ENCODE measurements at places on chromosomes 12 and 14. TPM values are rescaled to one million over a fixed set of nuclear protein-coding genes. Genes with fewer than 3 reads are reported as not detected.
A peak's percentile ranks its signal among the peaks of the same experiment; 100 is the strongest.

GRCh38 chr14:67319142-67319541, 40.5 kb downstream of the ATP6V1D start:
- DNase-seq: no peak

DNA sequence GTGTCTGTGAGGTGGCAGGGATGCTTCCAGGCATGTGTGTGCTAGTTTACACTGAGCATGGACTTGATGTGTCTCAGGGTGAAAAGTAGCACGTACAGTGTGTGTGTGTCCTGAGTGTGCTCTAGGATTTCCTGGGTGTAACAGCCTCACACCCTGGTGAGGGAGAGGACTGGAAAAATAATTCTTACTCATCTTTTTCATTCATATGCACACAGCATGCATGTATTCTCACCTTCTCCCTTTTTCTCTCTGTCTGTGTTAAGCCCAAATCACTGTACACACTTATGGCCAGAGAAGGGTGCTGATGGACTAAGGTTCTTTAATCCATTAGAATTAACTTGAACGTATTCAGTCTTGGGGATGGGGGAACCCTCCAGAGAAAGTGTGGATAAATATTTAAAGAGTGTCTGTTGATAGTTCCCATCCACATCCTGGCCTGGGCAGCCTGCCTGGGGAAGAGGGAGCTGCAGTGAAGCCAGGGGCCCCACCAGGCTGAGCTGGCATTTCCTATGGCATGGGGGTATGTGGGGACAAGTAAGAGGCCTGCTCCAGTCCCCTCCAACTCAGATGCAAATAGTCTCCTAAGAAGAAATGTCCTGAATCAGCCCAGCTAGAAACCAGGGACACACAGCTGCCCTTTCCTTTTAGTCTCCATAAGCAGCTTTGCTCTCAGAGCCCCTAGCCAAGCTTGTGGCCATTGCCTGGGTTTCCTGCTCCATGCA, 1.1 kb upstream of the HOXC8 start:
- DNase-seq: peak; percentile 21

DNA sequence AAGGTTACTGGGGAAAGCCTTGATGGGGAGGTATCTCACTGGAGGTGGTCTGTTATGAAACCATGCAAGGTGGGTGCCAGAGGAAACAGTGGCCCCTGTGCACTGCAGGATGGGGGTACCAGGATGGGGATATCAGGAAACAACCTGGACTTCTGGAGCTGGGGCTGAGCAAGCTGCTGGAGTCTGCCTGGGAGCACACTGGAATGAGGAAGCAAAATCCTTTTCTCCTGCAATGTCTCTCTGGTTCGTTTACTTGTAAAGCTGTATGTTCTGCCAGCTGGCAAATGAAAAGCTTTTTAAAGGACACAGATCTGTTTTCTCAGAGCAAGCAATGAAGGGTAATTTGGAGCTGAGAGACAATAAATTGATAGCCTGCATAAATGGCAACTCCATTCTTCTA, 23.2 kb upstream of the SERPINA1 start:
- DNase-seq: no peak

GRCh38 chr14:43105305-43105704, 1401.8 kb downstream of the FSCB start:
- no peak for DNase-seq

DNA sequence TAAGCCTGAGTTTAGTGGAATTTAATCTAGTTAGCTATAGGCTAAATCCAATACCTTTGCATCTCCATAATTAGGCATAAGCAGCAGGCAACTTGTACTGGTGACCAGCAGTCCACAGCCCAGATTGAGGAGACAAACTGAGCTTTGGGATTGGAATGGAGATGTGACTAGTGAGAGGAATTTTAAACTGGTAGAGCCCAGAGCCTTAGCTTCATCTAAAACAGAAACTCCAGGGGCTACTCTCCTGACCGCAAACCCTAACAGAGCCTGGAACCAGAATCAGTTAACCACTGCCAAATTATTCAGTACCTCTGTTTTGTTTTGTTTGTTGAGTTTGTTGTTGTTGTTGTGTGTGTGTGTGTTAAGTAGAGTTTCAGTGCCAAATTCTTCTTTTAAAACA, 53.2 kb downstream of the TSPAN19 start:
- no peak for DNase-seq

DNA sequence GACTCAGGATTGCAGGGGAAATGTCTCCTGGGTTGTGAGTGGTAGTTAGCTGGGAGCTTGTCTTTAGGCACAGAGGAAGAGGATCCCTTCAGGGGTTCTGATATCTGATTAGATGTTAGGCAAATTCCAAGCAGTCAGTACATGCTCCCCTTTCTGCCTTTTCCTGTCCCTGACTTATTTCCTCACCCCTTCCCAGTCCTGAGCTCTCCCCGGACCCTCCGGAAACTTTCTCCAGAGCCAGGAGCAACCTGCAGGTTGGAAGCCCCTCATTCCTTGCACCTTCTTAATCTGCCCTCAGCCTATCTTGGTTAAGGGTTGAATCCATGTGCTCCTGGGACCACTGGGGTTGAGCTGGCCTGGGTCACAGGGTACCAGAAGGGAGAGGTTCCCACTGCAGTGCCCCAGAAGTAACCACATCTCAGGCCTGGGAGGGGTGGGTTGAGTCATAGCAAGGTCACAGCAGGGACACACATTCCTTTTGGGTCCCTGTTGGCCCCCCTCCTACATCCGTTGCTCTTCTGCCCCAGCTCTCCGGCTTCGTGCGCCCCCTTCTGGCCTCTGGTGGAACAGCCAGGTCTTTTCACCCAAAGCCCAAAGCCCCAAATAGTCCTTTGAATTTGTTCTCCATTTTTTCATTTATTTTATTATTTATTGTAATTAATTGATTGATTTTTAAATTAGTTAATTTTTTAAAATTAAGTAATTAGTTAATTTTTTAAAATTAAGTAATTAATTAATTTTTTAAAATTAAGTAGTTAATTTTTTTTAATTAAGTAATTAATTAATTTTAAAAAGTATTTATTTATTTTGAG, 1.8 kb downstream of the IGFBP6 start:
- DNase-seq: peak; percentile 94

GRCh38 chr12:20701106-20701505, 6.0 kb downstream of the SLCO1C1 start:
- DNase-seq: no peak

GRCh38 chr12:10873378-10873777, 10.7 kb downstream of the PRH1 start:
- DNase-seq: no peak

- peak; percentile 100 for DNase-seq
Measured at GRCh38 chr12:47705566-47706425, at the start of gene RPAP3. TSS of gene RPAP3 (minus strand) at chr12:47706030. CDS start at chr12:47702840, 3,190 bp downstream.

DNA sequence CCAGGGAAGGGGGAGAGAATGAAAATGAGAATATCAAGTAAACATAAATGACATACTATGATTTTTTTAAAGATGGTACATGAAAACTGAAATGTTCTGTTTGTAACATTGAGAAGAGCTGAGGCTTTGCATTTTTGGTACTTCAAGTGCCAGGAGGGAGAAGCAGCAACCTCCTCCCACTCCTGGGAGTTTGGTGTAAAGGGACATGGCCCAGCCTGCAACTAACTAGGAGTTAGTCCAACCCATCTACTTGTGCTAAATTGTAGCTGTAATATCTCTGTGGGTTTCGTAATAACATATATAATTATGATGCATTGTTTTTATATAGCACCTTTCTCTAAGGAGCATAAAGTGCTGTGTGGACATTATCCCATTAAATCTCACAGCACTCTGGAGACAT, 517.5 kb downstream of the NELL2 start:
- no peak for DNase-seq

- peak; percentile 55 for DNase-seq
Measured at GRCh38 chr12:118061873-118062843, 1.2 kb upstream of the WSB2 start.

DNA sequence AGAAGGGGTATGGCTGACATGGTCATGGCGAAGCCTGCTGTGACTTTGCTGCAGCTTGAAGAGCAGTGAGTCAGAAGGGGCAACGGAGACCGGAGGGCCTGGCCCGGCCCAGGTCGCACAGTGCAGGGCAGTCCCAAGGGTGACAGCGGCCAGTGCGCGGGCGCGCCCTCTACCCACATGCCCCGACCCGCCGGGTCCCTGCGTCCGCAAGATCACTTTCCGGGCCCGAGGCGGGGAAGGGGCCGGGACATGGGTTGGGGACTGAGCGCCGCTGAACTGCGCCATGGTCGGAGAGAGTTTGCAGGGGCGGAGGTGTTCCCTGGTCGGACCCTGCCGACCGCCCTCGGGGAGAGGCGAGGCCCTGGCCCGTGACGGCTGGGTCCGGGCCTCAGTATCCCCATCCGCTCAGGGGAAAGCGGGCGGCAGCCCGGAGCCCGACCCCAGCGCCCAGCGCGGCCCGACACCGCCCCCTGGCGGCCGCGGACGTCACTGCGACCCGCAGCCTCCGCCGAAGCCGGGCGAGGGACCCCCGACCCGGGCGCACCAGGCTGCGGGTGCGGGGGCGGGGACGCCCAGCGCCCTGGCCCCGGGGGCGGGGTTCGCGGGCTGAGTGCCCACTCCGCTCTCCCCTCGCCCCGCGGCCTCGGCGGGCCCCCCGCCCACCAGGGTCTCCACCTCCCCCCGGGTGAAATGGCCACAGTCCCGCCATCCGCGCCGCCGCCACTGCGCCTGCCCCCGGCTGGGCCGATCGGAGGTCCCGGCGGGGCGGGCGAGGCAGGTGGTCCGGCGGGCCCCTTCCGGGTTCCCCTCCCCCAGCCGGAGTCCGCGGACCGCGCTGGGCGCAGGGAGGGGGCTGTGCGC, 7.2 kb upstream of the ANKRD9 start:
- DNase-seq: peak; percentile 71

DNA sequence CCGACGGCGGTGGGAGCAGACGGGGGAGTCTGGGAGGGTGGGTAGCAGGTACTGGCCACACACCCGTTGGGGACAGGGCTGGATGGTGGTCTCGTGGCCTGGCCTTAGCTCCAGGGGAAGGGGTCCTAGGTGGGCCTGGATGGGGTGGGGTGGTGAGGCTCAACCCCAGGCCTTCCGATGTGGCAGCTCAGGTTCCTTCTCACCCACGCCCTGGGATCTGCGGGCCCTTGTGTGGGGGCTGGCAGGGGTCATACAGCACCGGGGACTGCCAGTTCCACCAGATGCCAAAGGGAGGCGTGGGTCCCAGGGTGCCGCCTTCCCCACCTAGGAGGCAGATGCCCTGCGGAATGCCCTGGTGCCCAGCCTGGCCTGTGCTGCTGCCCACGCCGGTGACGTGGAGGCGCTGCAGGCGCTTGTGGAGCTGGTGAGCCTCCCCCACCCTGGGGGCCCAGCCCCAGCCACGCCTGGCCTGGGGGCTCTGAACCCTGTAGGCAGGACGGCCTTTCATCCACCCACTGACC, 21.0 kb downstream of the ASPG start:
- DNase-seq: peak; percentile 39

GRCh38 chr14:89550821-89551220, 133.8 kb upstream of the FOXN3 start:
- DNase-seq: no peak

The LALBA gene
- not detected for total RNA-seq

The CCDC38 gene
- not detected for total RNA-seq

The GZMH gene
- total RNA-seq: not detected
